Stimulated activated CD4-positive, alpha-beta T cell treated with anti-CD3 and anti-CD28 coated beads, Interleukin-15, amount 100 ng/mL, for 48 hours (primary cell): ENCODE measurements at places on chromosomes 7 and 10.

DNA sequence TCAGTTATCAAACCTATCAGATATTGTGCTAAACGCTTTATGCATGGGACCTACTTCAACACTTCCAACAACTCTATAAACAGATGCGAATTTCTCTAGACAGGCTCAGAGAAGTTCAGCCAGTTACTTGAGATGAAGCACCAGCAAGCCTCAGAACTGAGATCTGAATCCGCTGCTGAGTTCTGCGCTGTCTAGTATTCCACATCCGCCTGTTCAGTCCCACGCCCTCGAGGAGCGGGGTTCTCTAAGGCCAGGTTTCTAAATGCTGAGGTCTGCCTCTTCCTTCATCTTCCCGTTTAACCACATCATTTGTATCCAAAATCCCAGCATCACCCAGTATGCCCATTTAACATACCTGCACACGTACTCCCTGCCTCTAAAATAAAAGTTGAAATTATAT lies 297.8 kb upstream of the ZNF32 start:
- no peak for DNase-seq

DNA sequence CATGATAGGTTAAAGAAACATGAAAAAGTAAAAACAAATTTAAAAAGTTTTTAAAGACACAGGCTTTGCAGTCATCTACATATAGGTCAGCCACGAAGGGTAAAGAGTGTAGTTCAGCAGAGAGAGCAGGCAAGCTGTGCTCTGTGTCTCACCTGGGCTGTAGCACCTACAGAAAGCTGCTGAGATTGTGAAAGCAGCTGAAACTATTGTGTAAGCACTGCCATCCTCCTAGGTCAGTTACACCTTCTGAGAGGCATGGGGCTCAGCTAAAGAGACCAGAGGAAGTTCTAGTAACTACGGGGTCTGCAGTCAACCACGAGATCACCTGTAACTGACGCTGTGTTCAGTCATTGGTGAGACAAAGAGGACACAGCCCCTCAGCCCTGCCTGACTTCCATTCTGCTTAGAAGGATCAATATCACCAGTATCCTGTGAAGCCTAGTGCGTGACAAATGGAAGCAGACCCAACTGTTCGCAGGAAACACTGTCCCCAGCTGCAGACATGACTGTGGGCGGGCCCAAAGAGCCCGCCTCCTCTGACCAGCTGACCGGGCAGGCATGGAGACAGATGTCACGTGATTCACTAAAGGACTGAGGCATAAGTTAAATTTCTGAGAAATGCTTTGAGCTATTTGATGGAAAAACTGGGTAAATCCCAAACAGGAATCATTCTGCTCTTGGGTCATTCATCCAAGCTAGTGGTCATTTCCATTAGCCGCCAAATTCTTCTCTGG lies 87.9 kb downstream of the EBF3 start:
- no peak for DNase-seq

- no peak for DNase-seq
Observed at GRCh38 chr7:148434181-148434757, 156.3 kb upstream of the C7orf33 start.

DNA sequence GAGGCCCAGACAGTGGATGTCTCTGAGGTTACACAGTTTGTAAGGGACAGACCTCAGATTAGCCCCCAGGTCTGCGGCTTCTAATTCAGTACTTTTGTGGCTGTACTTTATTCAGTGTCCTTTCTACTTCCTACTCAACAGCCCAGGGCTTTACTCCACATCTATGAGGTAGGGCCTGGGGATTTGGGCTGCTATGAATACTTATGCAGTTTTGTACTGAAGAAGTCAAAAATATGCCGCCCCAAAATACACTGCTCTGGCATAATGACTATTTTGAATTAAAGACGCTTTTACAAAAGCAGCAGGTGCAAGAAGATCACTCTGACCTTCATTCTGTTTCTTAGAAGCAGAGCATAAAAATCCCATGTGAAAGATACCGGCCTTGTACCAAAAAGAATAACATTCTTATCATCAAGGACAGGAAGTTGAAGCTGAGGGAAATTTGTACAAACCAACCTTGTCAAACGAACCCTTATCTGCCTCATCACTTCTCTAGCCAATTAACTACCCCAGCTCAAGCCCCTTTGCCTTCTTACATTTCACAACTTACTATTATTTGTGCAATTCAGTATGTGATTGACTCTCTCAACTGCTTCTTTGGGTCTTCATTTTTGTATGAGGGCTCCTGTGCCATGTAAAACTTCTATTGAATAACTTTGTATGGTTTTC lies 26.1 kb upstream of the TRUB1 start:
- DNase-seq, result no peak

DNA sequence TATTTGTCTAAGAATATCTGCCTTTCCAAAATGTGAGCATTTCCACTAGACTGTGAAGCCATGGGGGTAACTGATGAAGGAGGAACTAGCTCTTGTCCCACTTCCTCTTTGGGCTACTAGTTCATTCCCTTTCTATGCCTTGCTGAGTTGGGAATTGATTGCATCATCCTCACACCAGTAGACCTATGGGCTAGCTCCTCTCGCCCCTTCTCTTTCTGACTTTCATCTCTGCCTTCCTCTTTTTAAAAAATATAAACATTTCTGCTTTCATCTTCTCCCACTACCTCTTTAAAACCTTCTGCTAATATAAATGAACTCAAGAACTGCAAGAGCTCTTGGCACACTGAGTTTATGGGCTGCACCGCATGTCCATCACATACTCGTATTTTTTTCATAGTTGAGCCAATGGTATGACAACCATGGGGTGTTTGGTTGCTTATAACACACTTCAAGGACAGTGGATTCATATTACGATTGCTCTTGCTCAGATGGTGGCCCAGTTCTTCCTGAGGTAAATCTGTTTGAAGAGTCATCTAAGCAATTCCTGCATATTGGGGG lies 182.0 kb downstream of the REEP3 start:
- DNase-seq, result no peak

- no peak for DNase-seq
Observed at GRCh38 chr7:158778471-158778870, 50.8 kb downstream of the ESYT2 start.

DNA sequence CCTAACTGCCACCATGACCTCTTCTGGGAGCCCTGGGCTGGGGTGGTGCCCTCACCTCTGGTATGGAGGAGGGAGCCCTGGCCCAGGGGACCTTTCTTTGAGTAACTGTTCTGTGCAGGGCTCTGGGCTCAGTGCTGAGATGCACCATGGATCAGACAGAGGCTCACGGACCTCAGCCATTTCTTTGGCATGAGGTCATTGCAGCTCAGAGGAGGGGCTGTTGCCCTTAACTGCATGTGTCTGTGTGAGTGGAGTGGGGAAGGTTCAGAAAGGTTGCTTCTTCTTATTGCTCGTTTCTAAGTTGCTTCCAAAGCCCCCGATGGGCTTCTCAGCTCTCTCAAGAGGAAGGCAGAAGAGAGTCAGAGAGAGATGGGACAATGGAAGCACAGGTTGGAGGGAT lies 233.9 kb downstream of the RPS24 start:
- DNase-seq, result no peak

DNA sequence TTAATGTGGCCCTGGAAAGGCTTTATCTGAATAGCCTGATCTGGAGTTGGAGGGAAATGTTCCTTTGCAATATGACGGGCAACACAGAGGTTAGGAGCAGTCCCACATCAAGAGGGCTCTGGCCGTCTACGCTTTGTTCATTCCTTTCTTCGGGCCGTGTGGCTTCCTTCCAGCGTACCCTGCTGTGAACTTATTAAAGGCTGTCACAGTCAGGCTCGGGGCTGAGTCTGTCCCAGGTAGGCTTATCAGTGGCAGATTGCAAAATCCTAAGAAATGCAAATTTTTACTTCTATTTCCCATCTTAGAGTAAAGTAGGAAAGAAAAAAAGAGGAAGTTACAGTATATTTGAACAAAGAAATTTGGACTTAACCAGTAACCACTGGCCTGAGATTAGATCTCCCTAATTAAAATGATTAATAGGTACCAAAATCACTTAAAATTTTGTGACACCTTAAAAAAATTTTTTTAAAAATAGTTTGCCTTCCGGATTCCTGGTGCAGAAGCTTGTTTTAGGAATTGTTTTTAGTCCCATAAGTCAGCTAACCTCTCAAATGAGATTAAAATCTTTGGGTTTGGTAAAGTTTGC lies 453.1 kb upstream of the MKI67 start:
- DNase-seq, result no peak
